ENCODE measurements at places on chromosomes 2 and 18.

DNA sequence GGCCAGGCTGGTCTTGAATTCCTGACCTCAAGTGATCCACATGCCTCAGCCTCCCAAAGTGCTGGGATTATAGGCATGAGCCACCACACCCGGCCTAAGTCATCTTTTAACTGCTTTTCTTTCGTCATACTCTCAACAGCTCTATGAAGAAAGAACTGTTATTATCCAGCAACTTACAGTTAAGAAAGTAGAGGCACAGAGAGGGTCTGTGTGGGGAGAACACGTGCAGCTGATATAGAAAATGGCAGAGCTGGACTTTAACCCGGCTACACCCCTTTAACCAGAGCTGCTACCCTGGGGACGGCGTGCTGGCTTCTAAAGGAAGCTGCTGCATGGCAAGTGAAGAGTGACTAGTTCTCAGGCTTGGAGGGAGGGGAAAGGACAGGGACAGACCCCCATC, 25.5 kb downstream of the IGFBP2 start:
- DNase-seq = no peak

- no peak for DNase-seq
These were observed 909.9 kb upstream of the CHAC2 start for GRCh38 chr2:52857722-52858121.

DNA sequence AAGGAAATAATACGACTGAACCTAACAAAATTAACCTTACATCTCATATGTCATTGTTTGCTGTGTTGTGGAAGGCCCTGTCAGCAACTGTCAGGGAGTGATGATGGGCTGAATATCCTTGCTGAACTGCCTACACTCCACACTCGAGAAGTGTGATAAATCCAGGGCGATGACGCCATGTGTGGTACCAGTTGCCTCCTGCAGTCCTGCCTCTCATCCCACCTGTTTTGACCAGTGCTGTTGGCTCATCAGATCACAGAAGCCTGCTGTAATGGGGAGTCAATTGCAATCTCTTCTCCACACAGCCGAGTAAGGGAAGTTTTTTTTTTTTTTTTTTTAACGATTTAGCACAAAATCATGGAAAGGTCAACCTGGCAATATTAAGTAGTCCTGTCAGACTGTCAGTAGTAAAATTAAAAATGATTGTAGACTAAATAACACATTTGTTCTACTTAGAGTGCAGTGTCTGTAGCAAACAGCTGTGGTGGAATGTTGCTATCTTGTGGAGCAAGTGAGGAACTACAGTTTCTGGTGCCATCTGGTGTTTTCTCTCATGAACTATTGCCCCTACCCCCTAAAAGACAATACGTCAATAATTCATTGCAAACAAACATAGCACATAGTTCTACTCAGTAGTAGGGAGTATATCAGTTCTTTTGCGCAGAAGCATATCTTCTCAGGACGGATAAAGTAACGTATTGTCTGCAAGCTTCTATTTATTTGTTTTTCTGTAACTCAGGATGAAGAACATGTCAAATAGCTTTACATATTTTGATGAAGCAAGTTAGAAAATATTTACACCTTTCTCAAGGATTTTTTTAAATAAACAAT, 347.6 kb downstream of the CTNNA2 start:
- DNase-seq = no peak

GRCh38 chr2:20568501-20569463, 82.1 kb downstream of the HS1BP3 start:
- DNase-seq = peak; percentile 29

DNA sequence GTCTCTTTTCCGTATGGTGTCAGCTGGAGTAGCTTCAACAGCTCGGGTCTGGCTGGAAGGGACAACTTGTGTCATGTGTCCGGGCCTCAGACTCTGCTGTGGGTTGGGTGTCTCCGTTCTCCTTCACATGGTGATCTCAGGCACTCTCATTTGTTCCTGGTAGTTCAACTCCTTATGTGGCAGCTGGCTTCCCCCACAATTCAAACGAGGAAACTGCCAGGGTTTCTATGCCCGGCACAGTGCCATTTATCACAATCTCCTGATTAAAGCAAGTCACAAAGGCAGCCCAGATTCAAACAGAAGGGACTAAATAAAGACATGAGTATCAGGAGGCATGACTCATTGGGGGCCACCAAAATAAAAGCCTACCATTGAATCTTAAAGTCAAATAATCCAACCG, 22.7 kb downstream of the MRO start:
- DNase-seq = no peak

GRCh38 chr2:62344472-62344871, 148.6 kb downstream of the B3GNT2 start:
- DNase-seq = no peak

- no peak for DNase-seq
These were observed 13.4 kb downstream of the CERS6 start for GRCh38 chr2:168469281-168469988.

GRCh38 chr18:63213936-63214671, 105.5 kb downstream of the BCL2 start:
- DNase-seq = no peak

- DNase-seq = no peak
These were observed 16.9 kb downstream of the LCT start for GRCh38 chr2:135820003-135820618.

DNA sequence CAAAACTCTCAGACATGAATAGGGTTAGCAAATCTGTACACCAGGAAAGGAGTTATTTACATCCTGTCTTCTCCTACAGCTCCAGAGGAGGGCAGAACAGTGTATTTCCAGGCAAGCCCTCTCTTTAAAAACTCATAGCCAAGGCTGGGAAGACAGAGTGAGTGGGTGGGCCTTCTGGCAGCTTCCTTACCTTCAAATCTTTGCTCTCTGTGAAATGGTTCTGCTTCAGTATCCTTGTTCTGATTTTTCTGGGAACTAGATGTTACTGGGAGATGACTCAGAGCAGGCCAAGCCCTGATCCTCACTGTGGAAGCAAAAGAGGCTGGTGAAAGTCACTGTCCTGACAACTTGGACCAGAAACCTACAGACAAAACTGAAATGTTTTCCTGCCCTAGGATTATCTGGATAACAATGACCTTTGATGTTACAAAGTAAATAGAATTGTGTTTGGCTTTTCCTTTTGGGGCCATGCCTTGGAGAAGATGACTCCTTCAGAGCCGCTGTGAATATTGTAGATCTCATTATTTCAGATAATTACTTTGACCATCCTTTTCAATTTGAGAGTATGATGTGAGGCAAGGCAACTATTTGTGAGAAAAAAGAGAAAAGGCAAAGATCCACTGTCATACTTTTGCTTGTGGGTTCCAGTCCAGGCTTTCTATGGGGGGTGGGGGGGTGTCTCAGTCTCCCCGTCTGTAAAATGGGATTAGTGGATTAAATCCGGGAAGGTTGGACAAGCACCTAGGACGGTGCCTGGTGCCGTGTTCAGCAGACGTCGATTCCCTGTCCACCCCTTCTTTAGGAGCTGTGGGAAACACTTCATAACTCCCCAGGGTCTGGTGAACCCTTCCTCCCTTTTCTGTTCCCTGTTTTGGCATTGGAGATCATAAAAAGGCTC, 644 bp upstream of the QPCT start:
- DNase-seq = no peak

- DNase-seq = peak; percentile 53
These were observed 86.8 kb upstream of the SP3 start for GRCh38 chr2:174051741-174052583.

- no peak for DNase-seq
These were observed 89.4 kb upstream of the APCDD1 start for GRCh38 chr18:10365021-10365500.

GRCh38 chr2:125371867-125372266, 1284.1 kb upstream of the GYPC start:
- DNase-seq = no peak

GRCh38 chr2:120738786-120739437, 3.2 kb downstream of the GLI2 start:
- DNase-seq = no peak

DNA sequence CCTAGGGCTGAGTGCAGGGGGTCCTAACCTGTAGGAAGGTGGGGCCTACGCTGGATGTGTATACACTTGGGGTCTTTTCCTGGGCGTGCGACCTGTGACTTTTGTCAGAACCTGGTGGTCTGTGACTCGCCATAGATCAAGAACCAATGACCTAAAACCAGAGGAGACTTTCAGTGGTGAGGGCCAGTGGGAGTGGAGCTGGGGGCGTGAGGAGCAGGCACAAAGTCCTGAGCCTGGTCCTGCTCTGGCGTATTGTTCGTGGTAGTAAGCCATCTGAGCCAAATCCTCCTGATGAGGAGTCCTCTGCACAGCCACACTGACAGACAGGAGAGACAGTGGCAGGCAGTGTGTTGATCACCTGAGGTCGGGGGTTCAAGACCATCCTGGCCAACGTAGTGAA, 8.9 kb downstream of the INPP4A start:
- DNase-seq = no peak

- DNase-seq = peak; percentile 11
These were observed 79.2 kb upstream of the SETBP1 start for GRCh38 chr18:44601447-44601846.

DNA sequence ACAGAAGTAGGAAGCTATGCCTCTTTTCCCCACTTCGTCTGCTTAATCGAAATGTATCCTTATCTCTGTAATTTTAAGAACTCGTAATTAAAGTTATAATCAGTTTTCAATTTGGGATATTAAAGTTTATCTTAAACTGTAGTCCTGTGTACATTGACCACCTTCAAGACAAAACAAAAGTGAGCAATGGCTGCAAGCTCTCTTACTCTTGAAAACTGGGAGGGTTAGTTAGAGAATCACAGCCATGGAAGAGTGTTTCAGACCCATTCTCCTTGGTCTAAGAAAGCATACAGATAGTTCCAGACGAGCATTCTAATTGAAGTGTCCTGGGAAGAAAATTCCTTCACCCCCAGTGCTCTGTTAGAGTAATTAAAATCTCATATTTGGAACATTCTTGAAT, 2.0 kb downstream of the KCMF1 start:
- no peak for DNase-seq

GRCh38 chr2:55883829-55884228, 39.8 kb downstream of the EFEMP1 start:
- DNase-seq = no peak

DNA sequence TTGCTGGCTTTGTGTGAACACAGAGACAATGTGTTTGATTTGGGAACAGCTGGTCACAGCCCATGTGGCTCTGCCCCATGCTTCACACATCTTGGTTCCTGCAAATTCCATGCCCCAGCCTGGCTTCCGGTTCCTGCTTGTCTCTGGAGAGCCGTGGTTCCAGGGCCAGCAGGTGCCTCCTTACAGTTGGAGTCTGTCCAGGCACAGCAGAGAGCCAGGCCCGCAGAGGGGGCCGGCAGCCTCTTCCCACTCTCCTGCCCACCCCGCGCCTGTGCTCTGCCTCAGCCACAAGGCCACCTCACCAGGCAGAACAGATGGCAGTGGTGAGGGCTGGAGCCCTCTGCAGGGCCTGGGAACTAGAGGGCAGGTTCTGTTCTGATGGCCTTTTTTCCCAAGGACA, 81.5 kb downstream of the LDLRAD4 start:
- no peak for DNase-seq
